ENCODE measurements at places on chromosomes 7 and 10.

DNA sequence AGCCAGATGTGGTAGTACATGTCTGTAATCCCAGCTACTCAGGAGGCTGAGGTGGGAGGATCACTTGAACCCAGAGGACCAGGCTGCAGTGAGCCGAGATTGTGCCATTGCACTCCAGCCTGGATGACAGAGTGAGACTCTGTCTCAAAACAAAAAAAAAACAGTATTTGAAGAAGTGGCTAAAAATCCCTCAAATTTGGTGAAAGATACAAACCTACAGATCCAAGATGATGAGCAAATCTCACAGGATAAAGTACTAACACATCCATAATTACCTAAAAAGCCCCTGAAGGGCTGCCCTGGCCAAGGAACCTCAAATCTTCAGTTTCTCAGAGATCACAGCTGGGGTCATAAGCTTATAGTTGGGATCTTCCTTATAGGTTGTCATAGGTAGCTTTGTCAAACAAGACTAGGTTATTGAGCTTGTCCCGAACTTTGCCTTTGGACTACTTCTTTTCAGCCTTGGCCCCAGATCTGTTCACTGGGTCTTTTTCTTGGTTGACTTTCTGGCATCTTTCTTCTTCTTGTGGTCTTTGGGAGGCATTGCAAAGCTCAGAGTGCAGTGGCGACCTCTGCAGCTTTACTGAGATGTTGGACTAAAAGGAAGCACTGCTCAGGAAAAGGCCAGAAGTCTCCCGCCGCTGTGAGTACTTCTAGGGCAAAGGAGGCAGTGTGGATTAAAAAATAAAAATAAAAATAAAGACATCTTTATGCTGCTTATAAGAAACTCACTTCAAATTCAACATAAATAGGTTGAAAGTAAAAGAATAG, 28.6 kb upstream of the SAR1A start:
- no peak for DNase-seq

DNA sequence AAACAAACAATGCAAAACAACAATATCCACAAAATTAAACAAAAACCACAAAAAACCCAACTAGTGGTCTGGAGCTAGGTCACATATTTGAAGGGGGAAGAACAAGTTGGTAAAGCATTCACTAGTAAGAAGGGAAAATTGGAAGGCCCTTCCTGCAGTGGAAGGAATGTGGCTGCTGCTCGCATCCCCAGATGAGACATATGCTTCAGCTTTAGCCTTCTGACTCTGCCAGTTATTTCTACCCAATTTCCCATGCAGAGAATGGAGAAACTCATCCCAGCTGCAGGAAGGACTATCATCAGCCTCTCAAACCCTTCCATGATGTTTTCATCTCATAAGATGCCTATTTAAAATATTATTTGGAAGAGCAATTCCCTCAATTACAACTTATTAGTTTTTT, 176.6 kb downstream of the BMPER start:
- DNase-seq: no peak

DNA sequence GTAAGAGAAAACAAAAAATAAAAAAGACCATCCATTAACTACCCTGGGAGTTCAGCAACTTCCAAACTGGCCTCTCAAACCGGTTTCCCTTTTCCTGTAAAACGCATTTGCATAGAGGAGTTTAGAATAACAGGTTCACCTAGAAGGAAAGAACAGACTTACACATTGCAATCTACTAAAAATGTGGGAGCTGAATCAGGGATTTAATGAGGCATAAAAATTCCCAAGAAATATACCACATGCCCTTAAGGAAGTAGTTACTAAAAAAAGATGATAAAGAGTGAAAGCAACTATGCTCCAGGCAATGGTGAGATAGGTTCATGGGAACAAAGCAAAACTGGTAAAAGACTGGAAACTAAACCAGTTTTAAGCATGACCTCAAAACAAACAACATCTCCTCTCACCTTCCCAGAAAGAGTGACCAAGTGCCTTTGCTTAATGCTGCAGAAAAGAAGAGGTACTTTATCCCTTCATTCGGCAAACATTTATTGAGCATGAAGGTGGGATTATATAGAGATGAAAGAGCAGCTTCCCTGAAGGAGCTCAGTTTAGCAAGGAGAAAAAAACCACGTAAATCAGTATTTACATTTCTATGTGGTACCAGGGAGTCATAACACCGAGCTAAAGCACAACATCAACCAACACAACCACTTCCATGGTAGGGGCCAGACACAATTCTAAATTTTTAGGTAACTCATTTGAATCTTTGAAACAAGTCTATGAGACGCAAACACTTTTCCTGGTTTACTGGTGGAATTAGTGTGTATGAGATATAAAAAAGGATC, 152.8 kb downstream of the SGMS1 start:
- no peak for DNase-seq

- no peak for DNase-seq
Measured at GRCh38 chr7:151313857-151314256, 27.8 kb upstream of the NUB1 start.

GRCh38 chr7:151173386-151174245, 6.1 kb upstream of the GBX1 start:
- no peak for DNase-seq

GRCh38 chr7:836429-836828, 4.2 kb downstream of the SUN1 start:
- DNase-seq: no peak

GRCh38 chr10:133012573-133013359, 70.4 kb upstream of the CFAP46 start:
- no peak for DNase-seq

- no peak for DNase-seq
Measured at GRCh38 chr7:22280031-22280430, 76.9 kb downstream of the RAPGEF5 start.

DNA sequence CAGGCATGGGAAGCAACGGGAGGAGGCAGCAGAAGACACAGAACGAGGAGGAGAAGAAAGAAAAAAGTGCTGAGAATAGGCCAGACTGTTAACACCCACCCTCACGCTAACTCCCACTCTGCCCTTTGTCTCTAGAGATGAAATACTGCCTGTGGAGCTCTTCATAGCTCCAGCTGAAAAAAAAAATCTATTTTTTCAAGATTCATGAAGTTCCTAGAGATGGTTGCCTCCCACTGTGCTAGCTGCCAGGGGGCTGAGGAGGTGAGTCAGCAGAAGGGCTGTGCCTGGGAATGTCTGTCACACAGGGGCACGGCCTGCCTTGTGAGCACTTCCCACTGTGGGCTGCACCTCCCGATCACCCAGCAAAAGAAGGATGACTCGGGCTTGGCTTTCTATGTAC, 144.5 kb downstream of the RNF216 start:
- no peak for DNase-seq

GRCh38 chr7:7848246-7848645, 120.3 kb upstream of the GLCCI1 start:
- DNase-seq: no peak

DNA sequence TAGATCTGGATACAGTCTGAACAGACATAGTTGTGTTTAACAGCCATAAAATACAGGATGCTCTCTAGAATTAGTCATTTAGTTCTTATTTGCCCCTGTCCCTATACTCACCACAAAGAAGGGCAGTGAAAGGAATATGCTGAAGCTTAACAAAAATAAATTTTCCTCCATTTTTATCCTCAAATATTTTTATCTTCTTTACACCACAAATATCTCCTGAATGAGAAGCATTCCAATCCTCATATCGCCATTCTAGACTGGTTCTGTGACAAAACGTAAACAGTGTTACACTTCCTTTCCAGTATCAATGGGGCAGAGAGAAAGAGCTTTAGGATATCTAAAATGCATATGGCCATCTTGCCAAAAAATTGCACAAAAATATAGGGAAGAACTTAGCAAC, 1.6 kb downstream of the OR9A2 start:
- no peak for DNase-seq

- DNase-seq: no peak
Measured at GRCh38 chr7:131532570-131533091, 23.8 kb downstream of the PODXL start.

DNA sequence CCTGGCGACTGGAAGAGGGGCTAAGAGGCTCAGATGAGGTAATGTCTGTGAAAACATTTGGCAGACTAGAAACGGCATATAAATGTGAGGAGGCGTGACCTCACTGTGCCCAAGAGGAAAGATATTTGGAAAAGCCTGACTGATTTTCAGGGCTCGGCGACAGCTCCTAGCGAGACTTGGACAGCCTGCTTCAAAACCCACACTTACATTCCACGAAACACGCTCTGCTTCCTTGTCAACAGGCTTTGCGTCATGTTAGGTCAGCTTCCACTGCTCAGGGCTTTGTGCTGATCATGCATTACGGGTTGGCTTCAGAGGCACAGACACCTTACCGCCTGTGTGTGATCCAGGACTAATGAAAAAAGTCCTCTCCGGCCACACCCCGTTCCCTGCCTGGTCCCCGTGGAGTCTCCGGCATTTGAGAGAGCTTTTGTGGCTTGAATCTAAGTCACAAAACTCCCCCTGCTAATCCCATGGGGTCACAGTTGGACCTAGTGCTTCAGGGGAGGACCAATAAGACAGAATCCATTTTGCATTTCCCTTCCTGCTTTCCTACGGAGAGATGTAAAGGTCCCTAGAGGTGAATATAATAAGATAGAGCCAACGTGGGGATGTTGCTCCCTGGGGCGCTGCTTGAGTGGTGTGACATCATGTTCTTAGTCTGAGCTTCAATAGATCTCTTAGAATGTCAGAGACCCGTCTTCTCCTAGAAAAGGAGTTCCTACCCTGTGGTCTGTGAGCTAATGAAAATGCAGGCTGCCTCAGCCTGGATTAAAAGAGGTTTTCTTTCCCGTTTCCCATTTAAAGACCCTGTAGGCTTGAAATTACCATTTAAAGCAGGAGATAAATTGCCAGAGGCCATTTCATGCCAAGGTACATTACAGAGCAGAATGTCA, 25.5 kb downstream of the FGFBP3 start:
- DNase-seq: peak; percentile 4

DNA sequence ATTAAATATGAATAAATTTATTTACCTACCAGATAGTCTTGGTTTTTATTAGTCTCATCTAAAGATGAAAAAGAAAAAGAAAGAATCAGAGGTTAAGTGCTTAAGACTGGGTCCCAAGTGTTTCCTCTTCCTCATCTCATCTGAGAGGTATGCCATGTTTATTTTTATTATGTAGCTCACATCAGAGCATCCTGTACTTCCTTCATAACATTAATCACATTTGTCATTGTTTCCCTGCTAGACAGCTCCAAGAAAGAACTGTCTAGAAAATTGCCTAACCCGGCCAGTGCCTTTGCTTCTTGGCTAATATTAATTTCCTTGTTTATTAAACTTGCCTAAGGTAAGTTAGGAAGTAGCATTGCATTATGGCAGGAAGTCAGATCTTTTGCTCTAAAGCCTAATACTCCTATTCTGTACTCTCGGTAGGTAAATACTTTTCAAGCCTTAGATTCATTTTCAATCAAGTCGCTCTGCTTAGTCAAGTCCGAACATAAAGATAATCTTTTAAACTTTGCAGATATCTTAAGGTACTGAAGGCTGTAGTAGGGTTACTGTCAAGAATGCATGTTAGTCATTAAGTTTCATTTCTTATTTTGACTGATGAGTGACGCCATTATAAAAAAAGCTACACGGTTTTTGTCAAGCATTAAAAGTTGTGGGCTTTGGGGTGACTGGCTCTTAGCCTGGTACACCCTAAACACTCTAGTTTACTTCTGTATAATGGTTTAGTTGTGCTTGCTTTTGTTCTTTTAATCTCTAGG, 47.4 kb downstream of the ZMYND11 start:
- no peak for DNase-seq

- no peak for DNase-seq
Measured at GRCh38 chr7:76054123-76055120, 6.5 kb downstream of the MDH2 start.

GRCh38 chr7:66964411-66964810, 31.0 kb downstream of the SBDS start:
- DNase-seq: no peak

- DNase-seq: peak; percentile 51
Measured at GRCh38 chr7:139358541-139359365, 941 bp upstream of the LUC7L2 start.

- peak; percentile 56 for DNase-seq
Measured at GRCh38 chr10:7480742-7481367, 70.0 kb upstream of the SFMBT2 start.

GRCh38 chr10:119409906-119410305, 132.6 kb downstream of the RGS10 start:
- DNase-seq: no peak

DNA sequence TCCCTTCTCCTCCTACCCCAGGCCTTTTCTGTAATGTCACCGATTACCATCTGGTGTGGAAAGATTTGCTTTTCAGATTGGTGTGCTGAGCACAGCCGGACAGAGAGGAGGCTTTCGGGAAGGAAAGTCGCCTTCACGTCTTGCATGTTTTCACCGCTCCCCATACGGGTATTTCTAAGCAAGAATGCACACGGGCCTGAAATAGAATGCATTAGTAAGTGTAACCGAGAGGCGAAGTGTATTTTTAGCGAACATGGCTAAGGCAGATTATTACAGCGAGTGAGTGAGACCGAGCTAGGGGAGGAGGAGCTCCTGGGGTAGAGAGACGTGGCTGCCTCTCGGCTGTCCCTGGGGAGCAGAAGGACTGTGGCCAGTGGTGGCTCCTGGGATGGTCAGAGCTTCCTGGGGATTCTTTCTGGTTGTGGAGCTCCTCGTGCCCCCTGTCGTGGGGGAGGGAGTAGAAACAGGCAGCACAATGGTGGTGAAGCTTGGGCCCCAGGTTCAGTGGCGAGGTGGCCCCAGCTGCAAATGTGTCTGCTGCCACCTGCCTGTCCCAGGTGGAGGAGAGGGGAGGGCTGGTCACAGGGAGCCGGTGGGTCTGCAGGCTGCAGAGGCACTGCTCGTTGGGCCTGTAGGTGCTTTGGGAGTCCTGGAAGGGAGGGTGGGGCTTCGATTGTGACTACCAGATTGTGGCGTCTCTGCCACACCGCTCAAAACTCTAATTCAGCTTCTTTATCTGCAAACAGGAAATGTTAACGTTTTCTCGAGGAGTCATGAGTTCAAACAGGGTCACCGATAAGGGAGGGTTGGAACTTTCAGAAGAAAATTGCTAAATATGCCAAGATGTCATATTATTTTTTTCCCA, 135.8 kb downstream of the CAMK1D start:
- peak; percentile 86 for DNase-seq

- DNase-seq: no peak
Measured at GRCh38 chr7:72025381-72025960, 386.7 kb downstream of the CALN1 start.

DNA sequence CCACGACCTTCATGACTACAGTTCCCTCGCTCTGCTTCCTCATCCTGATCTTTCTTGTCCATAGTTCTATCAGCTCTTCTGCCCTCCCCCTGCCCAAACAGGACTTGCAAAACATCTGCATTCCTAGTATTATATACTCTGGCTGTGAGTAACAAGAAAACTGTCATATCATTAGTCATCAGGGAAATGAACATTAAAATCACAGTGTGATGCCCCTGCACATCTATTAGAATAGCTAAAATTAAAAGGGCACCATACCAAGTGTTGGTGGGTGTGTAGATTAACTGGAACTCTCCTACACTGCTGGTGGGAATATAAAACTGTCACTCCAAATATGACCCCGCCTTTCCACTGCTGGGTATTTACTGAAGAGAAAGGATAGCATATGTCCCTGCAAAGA, 141.8 kb downstream of the C7orf25 start:
- no peak for DNase-seq

DNA sequence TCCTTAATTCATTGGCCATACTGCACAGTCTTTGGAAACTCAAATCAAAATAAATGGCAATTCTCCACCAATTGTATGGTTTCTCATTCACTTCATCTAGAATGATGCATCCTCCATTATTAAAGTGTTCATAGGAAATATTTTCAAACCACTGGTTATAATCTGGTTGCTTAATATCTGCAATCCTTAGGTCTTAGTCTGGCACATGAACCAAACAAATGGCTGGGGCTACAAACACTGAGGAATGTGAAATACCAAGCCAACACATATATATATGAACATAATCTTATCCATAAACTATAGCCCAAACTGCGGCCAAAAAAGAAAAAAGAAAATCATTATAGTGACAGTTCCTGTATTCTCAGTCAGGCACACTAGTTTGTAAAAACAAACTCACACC, 5.7 kb upstream of the MSS51 start:
- no peak for DNase-seq

All from RPMI8226 (cell line).